Occipital lobe (tissue), 3 donors: ENCODE measurements at places on chromosomes 5 and 9. TPM values are rescaled to one million over a fixed set of nuclear protein-coding genes. Genes with fewer than 3 reads are reported as not detected.

- no peak for DNase-seq
Observed at GRCh38 chr5:93705896-93706295, 35.5 kb downstream of the POU5F2 start.

- DNase-seq, result peak; percentile 64
Observed at GRCh38 chr5:139763930-139764791, 31.4 kb upstream of the PSD2 start.

DNA sequence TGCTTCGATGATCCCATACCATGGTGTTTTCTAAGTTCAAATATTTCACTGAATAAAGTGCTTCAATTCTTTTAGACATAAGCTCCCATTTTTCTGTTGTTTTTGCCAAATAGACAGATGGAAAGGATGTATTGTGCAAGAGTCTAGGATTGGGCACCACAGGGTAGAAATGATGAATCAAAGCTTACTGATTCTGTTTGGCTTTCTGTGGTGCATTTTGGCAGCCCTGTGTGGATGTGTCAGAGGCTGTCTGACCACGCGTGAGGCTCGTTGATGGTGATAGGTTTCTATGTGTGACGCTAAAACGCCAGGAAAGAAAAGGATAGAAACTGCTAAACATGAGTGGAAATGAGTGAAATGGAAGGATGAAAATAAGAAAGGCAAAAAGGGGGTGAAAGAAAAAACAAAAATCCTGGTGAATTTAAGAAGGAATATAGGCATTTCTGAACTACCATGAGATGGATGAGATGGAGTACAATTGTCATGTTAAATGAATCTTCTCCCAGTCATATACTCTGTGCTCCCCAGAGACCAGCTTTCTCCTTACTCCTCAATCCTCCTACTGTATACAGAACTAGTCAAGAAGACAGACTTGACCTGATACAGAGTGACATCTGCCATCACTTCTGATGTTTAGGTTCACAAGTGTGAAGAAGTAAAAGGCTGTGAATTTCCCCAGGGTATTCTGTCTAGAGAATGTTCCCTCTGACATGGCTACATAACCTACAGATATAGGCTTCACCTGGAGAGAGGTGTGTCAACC lies 54.4 kb downstream of the ANKH start:
- DNase-seq, result peak; percentile 44

DNA sequence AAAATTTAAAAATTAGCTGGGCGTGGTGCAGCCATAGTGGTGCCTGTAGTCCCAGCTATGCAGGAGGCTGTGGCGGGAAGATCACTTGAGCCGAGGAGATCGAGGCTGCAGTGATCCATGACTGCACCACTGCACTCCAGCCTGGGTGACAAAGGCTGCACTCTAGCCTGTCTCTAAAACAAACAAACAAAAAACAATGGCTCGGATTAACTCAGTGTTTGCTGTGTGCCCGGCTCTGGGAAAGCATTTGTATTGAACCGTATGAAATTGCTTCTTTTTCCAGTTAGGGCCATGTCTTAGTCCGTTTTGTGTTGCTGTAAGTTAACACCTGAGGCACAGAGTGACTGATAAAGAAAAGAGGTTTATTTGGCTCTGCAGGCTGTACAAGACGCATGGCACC lies 62.6 kb downstream of the CFAP77 start:
- no peak for DNase-seq

DNA sequence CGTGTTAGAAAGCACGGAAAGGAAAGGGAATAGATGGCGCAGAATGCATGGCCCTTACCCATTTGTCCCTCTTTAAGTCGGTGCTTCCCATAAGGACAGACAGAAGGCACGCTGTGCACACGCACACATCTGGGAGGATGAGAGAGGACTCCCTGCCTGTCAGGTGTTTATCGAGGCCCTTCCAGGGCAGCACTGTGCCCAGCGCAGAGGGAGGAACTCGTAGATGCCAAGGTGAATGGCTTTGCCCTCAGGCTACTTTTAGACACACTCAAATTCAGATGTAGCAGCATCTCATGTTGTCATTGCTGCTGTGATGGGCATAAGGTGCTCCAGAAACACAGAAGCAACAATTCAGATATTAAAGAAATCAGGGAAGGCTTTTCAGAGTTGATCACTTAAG lies 70.2 kb upstream of the CTSL start:
- no peak for DNase-seq

GRCh38 chr9:127801955-127802575 lies 617 bp upstream of the FPGS start:
- DNase-seq, result no peak

GRCh38 chr5:6419340-6419852 lies 29.3 kb upstream of the UBE2QL1 start:
- DNase-seq, result no peak

DNA sequence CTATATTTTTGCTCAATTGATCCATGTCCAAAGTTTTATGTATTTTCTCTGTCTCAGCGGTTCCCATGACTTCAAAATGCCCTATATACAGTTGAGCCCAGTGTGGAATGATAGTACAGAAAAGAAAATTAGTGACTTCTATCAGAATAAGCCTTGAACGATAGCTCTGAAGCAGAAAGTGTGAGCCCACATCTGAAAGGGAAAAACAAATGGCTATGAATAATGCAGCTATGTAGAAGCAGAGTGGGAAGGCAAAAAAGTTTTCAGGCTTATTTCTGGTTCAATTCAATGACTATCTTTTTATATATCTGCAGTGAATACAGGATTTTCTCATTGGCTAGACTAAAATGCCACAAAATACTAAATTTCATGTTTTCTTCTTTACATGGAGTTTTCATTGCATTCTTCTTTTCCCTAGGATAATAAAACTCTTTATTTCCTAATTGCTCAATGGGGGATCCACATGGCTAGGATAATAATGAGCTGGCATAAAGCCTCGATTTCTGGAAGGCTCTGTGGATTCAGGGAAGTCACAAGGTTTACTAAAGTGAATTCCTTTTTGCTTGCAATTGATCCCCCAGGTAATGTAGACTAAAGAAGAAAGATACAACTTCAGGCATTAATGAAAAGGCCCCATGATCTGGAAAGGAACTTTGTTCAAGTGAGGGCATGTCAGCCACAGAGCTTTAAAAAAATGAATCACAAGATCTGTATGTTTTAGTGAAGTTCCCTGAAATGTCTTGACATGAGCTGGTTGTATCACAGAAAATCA lies 377.0 kb upstream of the RIOK2 start:
- no peak for DNase-seq

DNA sequence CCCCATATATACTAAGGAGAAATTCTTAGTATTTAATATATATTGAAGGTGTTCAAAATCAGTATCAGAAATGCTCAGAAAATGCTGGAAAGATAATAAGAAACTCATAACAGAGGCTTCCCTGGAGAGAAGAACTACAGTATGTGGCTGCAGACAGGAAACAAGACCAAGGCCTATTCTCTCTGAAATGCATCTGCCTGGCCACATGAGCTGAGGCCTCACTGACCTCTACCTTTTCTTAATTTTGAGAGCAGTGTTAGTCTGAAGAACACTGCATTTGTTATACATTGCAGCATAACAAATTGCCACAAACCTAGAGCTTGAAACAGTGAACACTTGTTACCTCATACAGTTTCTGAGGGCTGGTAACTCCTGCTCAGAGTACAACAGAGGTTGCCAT lies 133.4 kb upstream of the SPEF2 start:
- no peak for DNase-seq

GRCh38 chr5:124948062-124948753 lies 201.8 kb upstream of the ZNF608 start:
- DNase-seq, result no peak

GRCh38 chr9:109721001-109721400 lies 59.0 kb upstream of the PALM2AKAP2 start:
- no peak for DNase-seq

DNA sequence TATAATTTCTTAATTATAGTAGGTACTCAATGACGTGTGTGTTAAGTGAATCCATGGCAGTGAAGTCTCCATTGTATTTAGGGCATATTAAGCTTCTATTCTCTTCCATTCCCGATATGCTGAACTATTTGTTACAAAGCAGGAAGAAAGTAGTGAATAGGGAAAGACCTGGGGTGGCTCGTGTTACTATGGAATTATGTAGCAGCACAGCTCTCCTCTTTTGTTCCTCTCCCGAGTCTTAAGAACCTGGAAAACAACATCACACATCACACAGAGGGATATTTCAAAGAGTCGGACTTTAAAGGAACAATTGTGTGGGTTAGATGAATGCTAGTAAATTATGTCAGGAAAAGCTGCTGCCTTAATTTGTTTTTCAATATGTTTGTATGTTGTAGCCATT lies 131.8 kb downstream of the PCSK5 start:
- no peak for DNase-seq

GRCh38 chr9:34928921-34929320 lies 29.2 kb upstream of the PHF24 start:
- no peak for DNase-seq

DNA sequence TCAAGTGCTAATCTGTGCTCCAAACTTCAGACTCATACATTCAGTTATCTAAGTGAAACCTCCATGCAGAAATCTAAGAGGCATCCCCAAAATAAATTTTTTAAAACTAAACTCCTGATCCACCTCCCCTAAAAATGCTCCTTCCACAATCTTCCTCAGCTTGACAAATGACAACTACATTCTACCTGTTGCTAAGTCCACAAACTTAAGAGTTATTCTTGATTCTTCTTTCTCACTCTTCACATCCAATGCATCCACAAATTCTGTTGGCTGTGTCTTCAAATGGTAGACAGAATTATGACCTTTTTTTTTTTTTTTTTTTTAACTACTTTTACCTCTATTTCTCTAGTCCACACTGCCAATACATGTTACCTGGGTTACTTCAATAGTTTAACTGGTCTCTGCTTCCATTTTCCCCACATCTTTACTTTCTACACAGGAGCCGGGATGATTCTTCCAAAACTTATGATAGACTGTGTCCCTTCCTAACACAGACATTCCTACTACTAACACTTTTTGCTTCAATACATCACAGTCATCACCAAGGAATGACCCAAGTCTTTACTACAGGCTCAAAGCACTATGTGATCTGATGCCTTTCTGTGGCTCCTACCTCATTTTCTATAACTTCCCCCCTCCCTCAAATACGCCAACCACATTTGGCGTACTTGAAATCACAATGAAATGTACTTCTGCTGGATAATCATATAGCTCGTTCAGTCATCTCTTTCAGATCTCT lies 143.6 kb downstream of the PDE4D start:
- DNase-seq, result no peak

DNA sequence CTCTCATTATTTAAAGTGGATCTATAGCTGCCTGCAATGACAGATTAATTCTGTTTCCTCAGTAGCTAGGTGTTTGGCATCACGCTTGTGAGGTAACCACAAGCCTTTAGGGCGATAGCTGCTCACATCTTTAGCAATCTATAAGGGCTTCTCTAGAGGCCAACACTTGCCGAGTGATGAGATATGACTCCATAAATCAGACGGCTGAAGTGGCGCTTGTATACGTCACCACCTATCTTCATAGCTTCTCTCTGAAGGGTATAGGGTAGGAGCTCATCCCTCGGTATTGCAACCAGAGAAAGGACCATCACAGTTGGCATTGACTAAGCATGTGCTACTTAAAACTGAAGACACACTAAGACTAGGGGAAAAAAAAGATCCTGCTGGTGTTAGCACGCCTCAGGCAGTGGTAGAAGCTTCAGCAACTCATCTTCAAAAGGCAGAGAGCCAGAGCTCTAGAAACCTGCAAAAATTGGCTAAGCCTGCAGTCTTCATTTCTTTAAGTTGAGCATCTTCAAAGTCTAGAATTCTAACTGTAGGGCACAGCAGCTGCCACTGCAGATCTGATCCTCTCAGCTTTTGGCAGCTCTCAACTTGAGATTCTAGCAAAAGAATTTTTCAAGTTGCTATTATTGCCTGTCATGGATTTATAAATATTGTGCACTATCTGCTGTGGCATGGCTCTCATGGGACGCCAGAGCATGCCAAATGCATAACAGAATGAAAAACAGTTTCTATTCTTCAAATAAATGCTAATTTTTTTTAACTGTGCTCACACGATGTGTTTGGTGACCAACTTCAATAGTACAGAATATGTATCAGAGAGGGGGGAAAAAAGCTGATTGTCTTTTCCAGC lies 37.5 kb downstream of the PSMB7 start:
- DNase-seq, result no peak

- DNase-seq, result no peak
Observed at GRCh38 chr5:24509943-24510342, 134.8 kb downstream of the CDH10 start.

- no peak for DNase-seq
Observed at GRCh38 chr5:140340605-140341121, 5.7 kb downstream of the HBEGF start.

DNA sequence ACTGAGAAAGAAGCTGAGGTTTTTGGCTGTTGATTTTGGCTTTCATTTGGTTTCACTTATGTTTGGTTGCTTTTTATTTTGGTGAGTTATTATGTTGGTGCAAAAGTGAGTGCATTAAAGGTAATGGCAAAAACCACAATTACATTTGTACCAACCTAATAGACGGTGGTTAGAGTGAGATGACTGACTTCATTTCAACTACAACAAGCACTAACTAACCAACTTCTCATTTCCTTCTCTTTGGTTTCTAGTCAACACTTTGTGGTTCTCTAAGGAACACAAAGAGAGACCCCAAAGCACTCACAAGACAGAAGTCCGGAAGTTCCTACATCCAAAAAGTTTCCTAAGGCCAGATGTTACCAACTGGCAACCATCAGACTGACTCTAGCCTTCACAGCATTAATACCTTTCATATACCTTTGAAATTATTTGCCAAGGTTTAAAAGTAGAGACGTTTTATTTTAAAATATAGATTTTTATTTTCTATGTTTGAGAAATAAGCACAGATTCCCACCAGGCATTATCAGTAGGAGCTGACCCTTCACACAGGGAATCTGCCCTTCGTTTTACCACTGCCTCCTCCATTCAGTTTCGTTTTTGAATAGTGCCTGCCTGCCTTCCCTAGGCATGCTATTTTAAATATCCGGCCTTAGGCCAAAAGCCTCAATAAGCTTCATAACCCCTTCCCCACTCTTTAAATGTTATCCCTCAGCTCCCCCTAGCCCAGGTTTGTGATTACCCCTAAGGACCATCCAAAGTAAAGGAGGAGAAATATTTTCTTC lies 301.1 kb upstream of the PTGER4 start:
- no peak for DNase-seq

- no peak for DNase-seq
Observed at GRCh38 chr5:39526914-39527477, 102.2 kb upstream of the DAB2 start.

DNA sequence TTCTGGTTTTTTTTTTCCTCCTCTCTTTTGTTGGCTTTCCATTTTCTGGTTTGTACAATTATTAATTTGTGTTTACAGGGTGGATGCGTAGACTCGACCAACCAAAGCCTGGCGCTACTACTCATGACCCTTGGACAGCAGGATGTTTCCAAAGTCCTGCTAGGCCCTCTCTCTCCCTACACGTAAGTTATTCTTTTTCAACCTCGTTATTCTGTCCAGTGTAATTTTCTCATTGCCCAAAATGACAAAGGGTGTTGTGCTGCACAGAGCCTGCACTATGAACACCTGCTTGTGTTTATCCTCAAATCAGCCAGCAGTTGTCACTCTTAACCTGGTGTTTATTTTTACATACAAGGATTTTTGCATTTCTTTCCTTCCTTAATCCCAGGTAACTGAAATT lies 56.6 kb downstream of the RCL1 start:
- DNase-seq, result no peak

The DAPK1 gene
- total RNA-seq, result 67.4 TPM

The IFNA13 gene
- not detected for total RNA-seq

The CARTPT gene
- not detected for total RNA-seq

The OR1J2 gene
- not detected for total RNA-seq

The FRRS1L gene
- 82.2 TPM for total RNA-seq

The RPL37 gene
- total RNA-seq, result 1,054 TPM

The FAM169A gene
- total RNA-seq, result 90.6 TPM

The GNA14 gene
- total RNA-seq, result 0.31 TPM
